ENCODE measurements at places on chromosomes 11 and 22. TPM values are rescaled to one million over a fixed set of nuclear protein-coding genes. Genes with fewer than 3 reads are reported as not detected.

GRCh38 chr22:38205261-38206128, 3.7 kb downstream of the MAFF start:
- peaks cover 39% of the 10 kb centered on the region for H3K4me1 ChIP-seq
- H3K27ac ChIP-seq, result peak overlapping the region; percentile 100
- no peaks in the 10 kb centered on the region for H3K27me3 ChIP-seq
- DNase-seq, result peak; percentile 78
- no peak overlapping the region for H3K4me3 ChIP-seq
- no peaks in the 10 kb centered on the region for H3K36me3 ChIP-seq

DNA sequence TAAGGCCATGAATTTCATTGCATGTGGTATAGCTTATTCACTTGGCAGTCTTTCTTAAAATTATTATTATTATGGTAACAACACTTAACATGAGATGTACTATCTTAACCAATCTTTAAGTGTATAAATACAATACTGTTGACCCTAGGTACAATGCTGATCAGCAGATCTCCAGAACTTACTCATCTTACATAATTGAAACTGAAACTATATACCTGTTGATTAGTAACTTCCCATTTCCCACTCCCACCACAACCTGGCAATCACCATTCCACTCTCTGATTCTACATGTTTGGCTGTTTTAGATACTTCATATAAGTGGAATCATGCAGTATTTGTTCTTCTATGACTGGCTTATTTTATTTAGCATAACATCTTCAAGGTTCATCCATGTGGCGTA, 150.2 kb upstream of the POU2AF2 start:
- DNase-seq, result no peak
- H3K27ac ChIP-seq, result no peak overlapping the region
- H3K27me3 ChIP-seq, result no peaks in the 10 kb centered on the region

DNA sequence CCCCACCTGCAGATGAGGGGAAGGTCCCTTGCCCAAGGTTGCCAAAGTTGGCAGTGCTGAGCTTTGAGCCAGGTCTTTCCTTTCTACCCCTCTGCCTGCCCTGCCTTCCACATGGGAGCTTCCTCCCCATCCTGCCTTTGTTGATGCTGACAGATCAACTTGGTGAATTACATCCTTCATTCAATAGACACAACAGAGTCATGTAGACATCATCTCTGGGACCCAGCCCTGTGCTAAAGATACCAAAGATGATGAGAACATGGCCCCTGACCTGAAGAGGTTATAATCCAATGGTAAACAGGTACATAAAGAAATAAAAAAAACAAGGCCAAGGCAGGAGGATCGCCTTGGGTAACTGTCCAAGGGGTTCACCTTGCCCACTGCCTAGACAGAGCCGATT, 42.4 kb upstream of the MAPK1 start:
- H3K36me3 ChIP-seq, result no peaks in the 10 kb centered on the region
- DNase-seq, result no peak
- H3K27me3 ChIP-seq, result no peaks in the 10 kb centered on the region
- H3K4me1 ChIP-seq, result no peaks in the 10 kb centered on the region

DNA sequence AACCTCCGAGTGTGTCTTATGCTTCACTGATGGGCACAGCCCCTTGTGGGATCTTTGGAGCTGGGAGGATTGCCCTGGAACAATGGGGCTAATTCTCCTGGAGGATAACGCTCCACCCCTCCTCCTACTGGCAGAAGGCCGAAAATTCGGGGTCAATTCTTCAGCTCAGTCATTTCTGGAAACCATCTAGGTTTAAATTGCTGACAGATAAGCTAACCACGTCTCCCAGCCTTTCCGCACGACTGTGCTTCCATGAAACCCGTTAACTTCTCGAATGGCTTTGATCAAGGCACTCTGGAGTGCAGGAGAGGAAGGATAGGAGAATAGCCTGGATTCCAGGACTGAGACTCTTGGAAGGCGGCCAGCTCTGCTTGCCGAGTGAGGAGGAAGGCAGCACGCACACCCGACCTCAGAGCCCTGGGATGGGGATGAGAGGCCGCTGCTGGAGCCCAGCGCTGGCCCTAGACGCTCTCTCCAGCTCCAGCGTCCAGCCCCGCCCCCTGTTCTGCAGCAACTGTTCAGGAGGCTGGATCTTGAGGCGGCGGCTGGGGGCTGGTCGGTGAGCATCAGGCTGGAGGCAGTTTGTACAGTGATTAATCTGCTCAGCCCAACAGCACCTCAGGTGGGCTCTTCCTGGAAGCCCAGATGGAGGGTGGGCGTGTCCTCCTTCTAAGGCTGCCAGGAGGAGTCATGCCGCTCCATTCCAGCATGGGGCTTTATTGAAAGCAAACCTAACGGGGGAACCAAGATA, 176.7 kb upstream of the NCAM1 start:
- DNase-seq, result peak; percentile 68
- H3K4me3 ChIP-seq, result peak overlapping the region; percentile 4
- H3K27me3 ChIP-seq, result no peaks in the 10 kb centered on the region
- peak overlapping the region; percentile 70 for H3K27ac ChIP-seq

DNA sequence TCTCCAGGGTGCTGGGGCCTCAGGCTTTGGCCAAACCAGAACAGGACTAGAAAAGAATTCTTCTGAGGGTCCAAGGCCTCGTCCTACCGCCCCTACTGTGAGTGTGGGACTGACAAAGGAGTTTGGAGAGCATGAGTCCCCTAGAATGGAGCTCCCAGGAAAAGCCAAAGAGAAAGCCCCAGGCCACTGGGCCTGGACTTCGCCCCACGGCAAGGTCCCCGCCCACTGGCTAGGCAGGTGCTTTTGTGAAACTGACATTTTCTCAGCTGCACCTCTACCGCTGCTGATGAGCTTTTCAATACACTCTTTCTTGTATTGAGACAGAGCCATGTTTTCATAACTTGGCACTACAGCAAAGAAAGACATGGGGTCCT, 9.7 kb upstream of the FGF3 start:
- H3K36me3 ChIP-seq, result no peaks in the 10 kb centered on the region
- no peak overlapping the region for H3K27ac ChIP-seq

DNA sequence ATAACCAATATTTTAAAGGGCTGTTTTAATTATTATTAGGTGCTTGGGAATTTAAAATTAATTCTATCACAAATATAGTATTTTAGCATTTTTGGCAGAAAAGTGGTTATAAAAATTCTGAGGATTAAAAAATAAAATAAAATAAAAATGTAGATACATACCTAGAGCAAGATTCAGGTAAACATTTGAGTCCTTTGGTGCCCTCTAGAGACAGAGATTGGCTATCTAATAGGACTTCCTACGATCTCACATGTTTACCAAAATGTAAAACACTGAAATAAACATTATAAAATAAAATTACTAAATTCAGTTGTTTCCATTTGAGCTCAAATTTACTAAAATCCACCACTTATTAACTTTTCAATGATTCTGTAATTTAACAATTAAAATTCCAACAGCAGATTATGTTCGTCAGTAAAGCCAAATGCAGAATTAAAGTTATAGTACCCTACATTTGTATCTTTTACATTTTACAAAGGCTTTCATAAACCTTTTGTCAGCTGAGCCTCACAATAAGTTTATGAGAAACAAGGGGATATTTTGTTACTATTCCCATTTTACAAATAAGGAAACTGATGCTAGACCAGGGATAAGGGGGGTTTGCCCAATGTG, 27.7 kb downstream of the SLC36A4 start:
- H3K27me3 ChIP-seq, result no peaks in the 10 kb centered on the region
- no peak overlapping the region for H3K4me3 ChIP-seq
- no peak for DNase-seq
- peaks cover 16% of the 10 kb centered on the region for H3K36me3 ChIP-seq
- no peak overlapping the region for H3K27ac ChIP-seq

- peak within 1 kb of the TSS; percentile 70 for H3K27ac ChIP-seq
- DNase-seq, result peak; percentile 23
- peak within 1 kb of the TSS; percentile 49 for H3K4me3 ChIP-seq
- no peaks in the 10 kb centered on the region for H3K27me3 ChIP-seq
Observed at GRCh38 chr11:118263695-118264568, at the start of gene MPZL2. Gene MPZL2, minus strand, starts transcription at chr11:118264297. Its CDS starts 144 bp downstream, at chr11:118264153.

- no peak for DNase-seq
- no peaks in the 10 kb centered on the region for H3K4me1 ChIP-seq
- no peak overlapping the region for H3K4me3 ChIP-seq
- H3K36me3 ChIP-seq, result no peaks in the 10 kb centered on the region
- H3K27ac ChIP-seq, result no peak overlapping the region
Observed at GRCh38 chr11:85316967-85317366, 310.2 kb downstream of the DLG2 start.

- no peak overlapping the region for H3K4me3 ChIP-seq
- H3K27me3 ChIP-seq, result no peaks in the 10 kb centered on the region
- no peaks in the 10 kb centered on the region for H3K4me1 ChIP-seq
- no peaks in the 10 kb centered on the region for H3K36me3 ChIP-seq
- no peak for DNase-seq
Observed at GRCh38 chr22:38049812-38050619, 7.2 kb upstream of the PICK1 start.

DNA sequence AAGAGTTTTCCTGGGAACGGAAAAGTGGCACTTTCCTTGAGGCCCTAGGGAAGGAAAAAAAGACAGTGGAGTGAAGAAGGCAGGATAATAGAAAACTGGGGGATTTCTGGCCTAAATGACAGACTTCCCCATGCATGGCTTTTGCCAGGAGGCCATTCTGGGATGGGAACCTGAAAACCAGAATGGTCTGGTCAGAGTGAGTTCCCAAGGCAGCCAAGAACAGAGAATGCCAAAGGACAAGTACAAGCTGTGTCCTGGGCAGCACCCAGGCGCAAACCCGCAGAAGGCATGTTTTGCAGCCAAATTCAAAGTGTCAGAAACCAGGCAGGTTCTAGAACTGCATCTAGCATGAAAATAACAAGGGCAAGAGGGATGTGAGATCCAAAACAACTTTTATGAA, 162.4 kb downstream of the SPON1 start:
- H3K36me3 ChIP-seq, result no peaks in the 10 kb centered on the region
- no peak overlapping the region for H3K4me3 ChIP-seq
- DNase-seq, result no peak

The BACE1 gene
- 13.7 TPM for total RNA-seq

The IGLL1 gene
- not detected for total RNA-seq

The TMEM191C gene
- 0.71 TPM for total RNA-seq

The KDM4D gene
- 1.0 TPM for total RNA-seq

The TIGD3 gene
- 0.12 TPM for total RNA-seq

The OR8K3 gene
- total RNA-seq, result not detected

The TAF10 gene
- total RNA-seq, result 86.6 TPM
